ENCODE measurements at places on chromosomes 7 and 10. TPM values are rescaled to one million over a fixed set of nuclear protein-coding genes. Genes with fewer than 3 reads are reported as not detected.

GRCh38 chr7:152886579-152887117 lies 127.1 kb downstream of the ACTR3B start:
- no peaks in the 10 kb centered on the region for H3K4me1 ChIP-seq
- no peak overlapping the region for H3K27ac ChIP-seq
- no peaks in the 10 kb centered on the region for H3K36me3 ChIP-seq
- no peaks in the 10 kb centered on the region for H3K27me3 ChIP-seq
- DNase-seq: no peak

The YKT6 gene
- 72.4 TPM for total RNA-seq

- peaks cover 14% of the 10 kb centered on the region for H3K4me1 ChIP-seq
- H3K36me3 ChIP-seq: no peaks in the 10 kb centered on the region
- no peak for DNase-seq
- no peak overlapping the region for H3K27ac ChIP-seq
- peaks cover 15% of the 10 kb centered on the region for H3K27me3 ChIP-seq
Observed at GRCh38 chr7:70477036-70478010, 654.6 kb upstream of the GALNT17 start.

DNA sequence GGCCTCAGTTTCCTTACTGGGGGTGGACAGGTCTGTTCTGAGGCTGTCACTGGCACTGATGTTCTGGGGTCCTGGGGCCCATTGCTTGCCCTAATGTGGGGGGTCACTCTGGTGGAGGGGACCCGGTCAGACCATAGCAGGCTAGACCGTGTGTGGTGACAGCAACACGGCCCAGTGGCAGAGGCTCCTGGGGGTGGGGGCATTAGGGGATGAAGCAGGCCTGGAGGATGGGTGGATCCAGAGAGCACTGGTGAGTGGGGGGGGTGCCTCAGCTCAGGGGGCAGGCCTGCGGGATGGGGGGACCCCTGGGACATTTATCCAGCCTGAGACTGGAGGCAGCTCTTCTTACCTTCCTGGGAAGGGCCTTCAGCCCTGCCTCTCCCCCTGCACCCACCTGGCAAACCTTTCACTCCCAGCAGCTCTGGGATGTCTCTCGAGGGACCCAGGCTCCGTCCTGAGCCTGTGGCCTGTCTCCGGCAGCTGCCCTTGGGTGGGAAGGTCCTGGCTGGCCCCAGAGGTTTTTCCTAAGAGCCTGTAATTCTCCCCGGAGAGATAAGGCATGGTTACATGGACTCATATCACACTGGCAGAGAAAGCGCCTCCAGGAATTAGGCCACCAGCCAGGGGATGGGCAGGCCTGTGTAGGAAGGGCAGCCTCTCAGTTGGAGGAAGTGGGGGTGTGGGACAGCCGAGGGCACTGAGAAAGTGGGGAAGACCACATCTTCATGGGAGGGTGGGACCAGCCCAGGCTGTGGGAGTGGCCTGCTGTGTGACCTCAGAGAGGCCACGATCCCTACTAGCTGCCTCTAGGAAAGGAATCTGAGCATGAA lies 147.7 kb downstream of the UBE2H start:
- H3K4me3 ChIP-seq: no peak overlapping the region
- no peaks in the 10 kb centered on the region for H3K27me3 ChIP-seq
- no peaks in the 10 kb centered on the region for H3K4me1 ChIP-seq

The WDFY4 gene
- total RNA-seq: 1.7 TPM

DNA sequence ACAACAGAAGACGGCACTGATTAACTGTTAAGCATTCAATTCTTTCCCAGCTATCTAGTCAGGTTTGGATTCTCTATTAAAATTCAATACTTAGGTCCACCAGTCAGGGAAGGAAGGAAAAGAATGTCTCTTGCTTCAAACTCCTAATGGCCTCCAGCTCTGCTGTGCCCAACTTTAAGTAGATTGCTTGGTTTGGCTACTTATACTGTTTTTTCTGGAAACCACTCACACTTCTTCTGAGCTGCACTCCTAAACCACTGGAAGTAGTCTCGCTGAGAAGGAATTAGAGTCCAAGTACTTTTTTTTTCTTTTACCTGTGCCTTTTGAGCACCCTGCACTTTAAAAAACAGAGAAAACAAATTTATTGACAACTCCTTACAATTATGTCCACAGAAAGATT lies 26.7 kb upstream of the COL1A2 start:
- H3K27ac ChIP-seq: no peak overlapping the region
- H3K27me3 ChIP-seq: no peaks in the 10 kb centered on the region
- no peak overlapping the region for H3K4me3 ChIP-seq
- no peaks in the 10 kb centered on the region for H3K36me3 ChIP-seq
- no peaks in the 10 kb centered on the region for H3K4me1 ChIP-seq
- no peak for DNase-seq

The TDRD1 gene
- total RNA-seq: 0.09 TPM

- H3K4me3 ChIP-seq: no peak overlapping the region
- DNase-seq: no peak
- no peak overlapping the region for H3K27ac ChIP-seq
- H3K27me3 ChIP-seq: peaks cover 3% of the 10 kb centered on the region
- peaks cover 9% of the 10 kb centered on the region for H3K4me1 ChIP-seq
Observed at GRCh38 chr7:73833251-73833919, 2.6 kb downstream of the CLDN4 start.

GRCh38 chr10:127435246-127435645 lies 113.9 kb upstream of the NPS start:
- no peak for DNase-seq
- H3K4me3 ChIP-seq: no peak overlapping the region
- no peaks in the 10 kb centered on the region for H3K4me1 ChIP-seq

- DNase-seq: no peak
- H3K27ac ChIP-seq: no peak overlapping the region
- peaks cover 3% of the 10 kb centered on the region for H3K4me1 ChIP-seq
- H3K36me3 ChIP-seq: no peaks in the 10 kb centered on the region
- H3K4me3 ChIP-seq: no peak overlapping the region
Observed at GRCh38 chr7:100595188-100595587, 7.0 kb upstream of the PCOLCE start.

GRCh38 chr7:133945497-133945896 lies 181.6 kb upstream of the LRGUK start:
- no peak for DNase-seq
- no peaks in the 10 kb centered on the region for H3K27me3 ChIP-seq
- no peak overlapping the region for H3K4me3 ChIP-seq
- H3K27ac ChIP-seq: no peak overlapping the region

GRCh38 chr10:129483430-129484010 lies 16.5 kb downstream of the MGMT start:
- no peak overlapping the region for H3K4me3 ChIP-seq
- H3K27me3 ChIP-seq: no peaks in the 10 kb centered on the region
- no peak for DNase-seq
- H3K27ac ChIP-seq: no peak overlapping the region
- no peaks in the 10 kb centered on the region for H3K36me3 ChIP-seq

Data from natural killer cell (primary cell).